Hematopoietic multipotent progenitor cell (in vitro differentiated cells): ENCODE measurements at places on chromosomes 3 and 15.

- no peak for DNase-seq
Observed at GRCh38 chr3:55885721-55886120, 398.6 kb upstream of the WNT5A start.

DNA sequence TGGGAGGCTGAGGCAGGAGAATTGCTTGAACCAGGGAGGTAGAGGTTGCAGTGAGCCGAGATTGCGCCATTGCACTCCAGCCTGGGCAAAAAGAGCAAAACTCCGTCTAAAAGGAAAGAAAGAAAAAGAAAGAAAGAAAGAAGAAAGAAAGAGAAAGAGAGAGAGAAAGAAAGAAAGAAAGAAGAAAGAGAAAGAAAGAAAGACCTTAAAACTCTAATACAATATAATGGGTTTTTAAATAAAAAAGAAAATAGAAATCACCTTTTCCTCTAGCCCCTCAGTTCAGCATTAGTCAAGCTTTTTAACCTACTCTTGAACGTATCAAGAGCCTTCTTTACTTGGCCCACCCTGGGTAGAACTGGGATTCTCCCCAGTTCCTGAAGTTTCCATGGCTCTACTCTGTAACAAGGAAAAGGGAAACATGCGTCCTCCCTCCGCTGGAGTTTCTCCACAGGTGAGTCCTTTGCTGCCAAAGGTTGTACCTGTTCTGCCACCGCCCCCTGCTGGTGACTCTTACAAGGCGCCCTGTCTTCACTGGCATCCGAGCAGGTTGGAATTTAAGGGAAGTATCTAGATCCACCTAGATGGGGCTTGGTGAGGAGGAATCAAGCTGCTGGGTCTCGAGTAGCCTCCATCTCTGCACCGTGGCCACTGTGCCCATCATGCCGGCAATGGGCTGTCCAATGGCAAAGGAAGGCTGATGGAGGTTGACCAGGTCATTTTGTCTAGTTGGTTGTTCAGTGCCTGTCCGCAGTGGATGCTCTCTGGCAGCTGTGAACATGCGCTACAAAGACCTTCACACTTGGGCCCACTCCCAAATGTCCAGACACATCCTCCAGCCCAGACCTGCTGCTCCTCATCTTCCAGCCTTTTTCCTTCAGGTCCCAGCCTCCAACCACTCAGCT is 20.6 kb upstream of the EPHB3 start:
- DNase-seq: peak; percentile 75

DNA sequence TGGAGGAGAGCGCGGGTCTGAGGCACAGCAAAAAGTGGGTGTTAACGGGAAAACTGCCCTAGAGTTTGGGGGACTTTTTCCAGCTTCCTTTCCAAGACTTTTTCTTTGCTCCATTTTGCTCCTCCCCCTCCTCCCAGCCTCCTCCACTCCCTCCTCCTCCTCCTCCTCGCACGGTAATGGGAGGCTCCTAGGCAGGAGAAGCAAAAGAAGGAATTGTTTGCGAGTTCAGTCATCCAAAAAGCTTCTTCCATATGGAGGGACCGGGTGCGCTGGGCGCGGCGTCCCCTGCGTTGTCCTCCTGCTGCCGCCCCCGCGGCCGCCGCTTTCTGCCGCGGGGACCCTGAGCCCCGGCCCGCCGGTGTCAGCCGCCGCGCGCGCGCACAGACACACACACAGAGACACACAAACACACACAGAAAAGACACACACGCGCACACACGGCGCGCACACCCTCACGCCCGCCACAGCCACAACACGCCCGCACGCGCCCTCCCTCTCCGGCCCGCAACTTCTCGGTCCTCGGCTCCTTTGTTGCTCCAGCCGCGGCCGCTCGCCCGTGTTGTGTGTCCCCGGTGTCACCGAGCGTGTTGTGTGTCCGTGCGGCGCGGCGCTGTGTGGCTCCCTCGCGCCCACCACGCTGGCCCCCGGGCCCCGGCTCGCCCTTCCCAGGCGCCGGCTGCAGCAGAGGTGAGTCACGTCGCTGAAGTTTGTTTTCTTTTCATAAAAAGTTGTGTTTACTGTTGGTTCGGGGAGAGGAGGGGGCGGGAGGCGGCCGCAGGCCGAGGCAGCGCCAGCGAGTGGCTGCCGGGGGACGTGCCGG is at the start of gene BOC:
TSS of gene BOC (plus strand) at position 228 of the 820 bp plus-strand sequence. CDS start 38,246 bp downstream, outside the sequence.
- DNase-seq: peak; percentile 44

- DNase-seq: no peak
Observed at GRCh38 chr15:35306361-35306981, 221.4 kb upstream of the NANOGP8 start.

DNA sequence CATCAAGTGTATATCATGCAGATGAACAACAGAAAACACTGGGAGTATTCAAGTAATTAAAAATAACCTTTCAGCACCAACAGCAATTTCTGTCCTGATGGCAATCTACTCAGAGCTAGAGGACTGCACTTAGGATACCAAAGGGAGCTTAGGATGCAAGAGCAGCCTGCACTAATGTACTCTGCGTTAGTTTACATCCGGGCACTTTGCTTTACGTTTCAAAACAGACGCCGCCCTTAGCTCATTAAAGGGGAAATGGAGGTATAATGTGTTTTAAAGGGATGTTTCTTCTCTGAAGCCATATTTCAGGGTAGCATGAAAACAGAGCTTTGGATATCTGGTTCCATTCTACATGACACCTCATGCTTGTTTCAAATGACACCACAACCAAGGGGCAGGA is 14.0 kb upstream of the B3GNT5 start:
- DNase-seq: no peak

GRCh38 chr15:40762919-40763800 is 708 bp upstream of the GCHFR start:
- DNase-seq: no peak

- DNase-seq: no peak
Observed at GRCh38 chr15:89101302-89102193, 13.3 kb downstream of the ABHD2 start.

GRCh38 chr15:78419367-78419766 is 18.6 kb upstream of the IREB2 start:
- DNase-seq: no peak

DNA sequence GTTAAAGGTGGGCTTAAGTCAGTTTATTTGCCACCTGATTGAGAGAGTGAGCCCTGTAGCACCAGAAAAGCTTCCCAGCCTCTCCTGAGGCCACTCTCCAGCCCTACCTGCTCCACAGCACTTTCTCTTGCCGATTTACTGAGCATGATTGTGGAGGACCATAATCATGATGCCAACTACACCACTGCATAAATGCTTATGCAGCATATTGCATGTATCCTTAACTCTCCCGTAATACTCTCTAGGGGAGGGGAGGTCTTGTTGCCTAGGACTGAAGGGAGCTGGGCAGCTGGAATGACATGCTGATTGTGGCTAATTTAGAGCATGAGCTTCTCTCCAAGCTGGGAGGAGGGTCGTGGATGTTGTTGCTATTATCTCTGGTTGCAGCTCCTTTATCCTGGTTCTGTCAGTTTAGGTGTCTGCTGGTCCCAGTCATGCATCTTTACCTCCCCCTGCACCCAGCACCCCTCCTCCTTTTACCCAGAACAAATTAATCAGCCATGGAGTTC is 54.3 kb downstream of the GPD1L start:
- DNase-seq: no peak

DNA sequence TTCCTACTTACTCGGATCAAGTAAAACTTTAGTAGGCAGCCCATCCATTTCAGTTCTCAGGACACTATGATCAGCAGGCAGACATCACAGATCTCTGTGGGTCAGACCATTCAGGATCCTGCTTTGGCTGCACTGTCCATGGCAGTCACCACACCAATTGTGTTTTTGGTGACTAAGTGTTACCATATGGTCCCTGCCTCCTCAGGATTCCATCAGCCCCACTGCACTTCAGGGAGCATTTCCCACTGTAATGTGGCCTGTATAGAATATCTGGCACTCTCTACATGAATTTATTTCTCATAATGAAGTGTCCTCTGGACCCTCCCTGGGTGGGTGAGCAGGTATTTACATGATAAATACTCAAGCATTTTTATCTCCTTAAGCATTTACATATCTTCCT is 41.3 kb downstream of the ZNF445 start:
- no peak for DNase-seq

GRCh38 chr3:149091983-149092382 is 5.7 kb upstream of the HLTF start:
- no peak for DNase-seq

GRCh38 chr3:80094589-80094988 is 326.8 kb upstream of the ROBO1 start:
- no peak for DNase-seq

DNA sequence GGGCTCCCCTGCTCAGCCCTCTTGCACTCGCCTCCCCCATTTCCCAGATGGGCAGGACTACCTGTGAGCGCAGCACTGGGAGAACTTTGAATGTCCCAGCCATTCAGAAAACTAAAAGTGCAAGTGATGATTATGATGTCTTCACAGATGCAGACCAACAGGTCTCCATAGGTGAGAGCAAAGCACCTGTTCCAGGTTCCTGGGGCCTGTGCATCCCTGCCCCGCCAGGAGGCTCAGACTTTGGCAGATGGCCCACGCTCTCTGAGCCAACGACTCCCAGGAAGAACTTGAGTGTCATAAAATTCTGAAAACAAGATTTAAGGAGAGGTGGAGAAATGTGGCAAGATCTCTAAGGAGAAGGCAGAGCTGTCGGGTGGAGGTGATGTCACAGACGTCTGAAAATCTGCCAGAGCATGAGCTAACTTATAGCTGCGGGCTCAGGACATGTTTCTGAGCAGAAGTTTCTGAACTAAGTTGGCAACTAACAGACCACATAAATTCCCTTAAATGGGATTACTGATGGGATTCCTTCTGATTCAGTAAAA is 110.8 kb upstream of the IGF1R start:
- DNase-seq: no peak

- DNase-seq: no peak
Observed at GRCh38 chr15:57923306-57923705, 142.2 kb downstream of the ALDH1A2 start.

GRCh38 chr15:75170711-75171341 is 30.9 kb upstream of the C15orf39 start:
- DNase-seq: no peak

- DNase-seq: peak; percentile 29
Observed at GRCh38 chr15:76139368-76140073, 79.7 kb downstream of the TMEM266 start.

DNA sequence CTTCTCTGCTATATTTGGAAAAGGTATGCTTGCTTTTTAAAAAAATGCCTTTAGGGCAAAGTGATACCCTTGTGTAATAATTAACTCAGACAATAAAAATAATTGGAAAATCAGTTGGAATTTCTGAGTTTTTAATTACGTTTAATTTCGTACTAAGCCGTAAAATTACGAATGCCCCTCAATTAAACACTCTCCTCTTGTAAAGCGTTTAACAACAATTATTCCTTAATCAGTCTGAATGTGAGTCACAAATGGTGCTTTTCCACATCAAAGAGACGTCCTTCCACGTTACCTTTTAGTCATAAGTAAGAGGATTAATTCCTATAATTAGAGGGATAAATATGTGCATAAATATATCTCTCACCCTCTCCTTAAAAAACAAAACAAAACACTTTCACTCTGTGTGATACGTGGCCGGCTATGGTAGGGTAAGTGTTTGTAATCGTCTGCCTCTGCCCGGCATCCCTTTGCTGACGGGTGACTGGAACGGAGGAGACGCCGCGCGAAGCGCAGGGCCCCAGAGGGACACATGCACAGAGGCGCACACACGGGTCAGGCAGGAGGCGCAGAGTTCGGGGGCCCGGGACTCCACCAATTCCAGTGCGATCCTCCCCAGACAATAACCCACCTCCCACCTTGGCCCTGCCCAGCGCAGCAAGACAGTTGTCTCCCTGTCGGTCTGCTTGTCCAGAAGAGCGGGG is 9.7 kb upstream of the MEIS2 start:
- no peak for DNase-seq

- no peak for DNase-seq
Observed at GRCh38 chr3:153295901-153296300, 133.9 kb downstream of the RAP2B start.

- no peak for DNase-seq
Observed at GRCh38 chr3:103319912-103320311, 885.1 kb downstream of the ZPLD1 start.

GRCh38 chr3:153628591-153628990 is 466.6 kb downstream of the RAP2B start:
- peak; percentile 79 for DNase-seq

- DNase-seq: no peak
Observed at GRCh38 chr15:84979651-84980050, 2.0 kb upstream of the PDE8A start.

DNA sequence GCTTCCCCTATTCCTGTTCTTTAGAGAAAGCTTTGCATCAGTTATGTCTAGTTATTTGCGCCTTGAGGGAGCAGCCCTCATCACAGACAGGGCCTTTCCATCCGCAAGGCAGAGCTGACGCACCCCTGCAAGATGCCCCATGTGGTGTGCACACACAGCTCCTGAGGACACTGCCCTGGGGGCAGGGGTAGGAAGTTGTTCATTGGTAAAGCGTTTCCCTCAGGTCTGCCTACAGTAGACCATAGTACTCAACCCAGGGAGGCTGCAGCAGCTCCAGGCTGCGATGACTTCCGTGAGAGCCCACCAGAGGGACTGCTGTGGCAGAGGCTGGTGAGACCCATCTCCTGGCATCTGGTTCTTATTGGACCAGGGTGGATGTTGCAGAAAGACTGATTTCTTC is 55.1 kb upstream of the PLXNA1 start:
- DNase-seq: no peak
